NCI-H774 (cell line): ENCODE measurements at places on chromosomes 6 and 20.

GRCh38 chr20:9253006-9253539, 184.2 kb downstream of the PLCB4 start:
- no peak for DNase-seq

DNA sequence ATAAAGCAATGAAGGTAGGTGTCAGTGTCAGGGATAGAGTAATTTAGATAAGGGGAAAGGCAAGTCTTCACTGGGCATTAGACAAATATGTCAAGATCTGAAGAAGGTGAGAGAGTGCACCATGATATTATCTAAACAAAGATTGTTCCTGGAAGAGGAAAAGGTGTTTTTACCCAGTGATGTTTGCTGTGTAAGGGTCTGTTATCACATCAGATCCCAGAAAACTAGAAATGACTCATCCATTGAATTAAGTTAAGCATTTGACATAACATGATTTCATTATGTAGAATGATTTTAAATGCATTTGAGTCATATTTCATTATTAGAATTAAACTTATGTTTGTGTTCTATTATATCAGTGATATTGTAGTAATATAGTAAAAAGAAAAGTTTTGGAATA, 1279.5 kb upstream of the CITED2 start:
- DNase-seq = no peak

DNA sequence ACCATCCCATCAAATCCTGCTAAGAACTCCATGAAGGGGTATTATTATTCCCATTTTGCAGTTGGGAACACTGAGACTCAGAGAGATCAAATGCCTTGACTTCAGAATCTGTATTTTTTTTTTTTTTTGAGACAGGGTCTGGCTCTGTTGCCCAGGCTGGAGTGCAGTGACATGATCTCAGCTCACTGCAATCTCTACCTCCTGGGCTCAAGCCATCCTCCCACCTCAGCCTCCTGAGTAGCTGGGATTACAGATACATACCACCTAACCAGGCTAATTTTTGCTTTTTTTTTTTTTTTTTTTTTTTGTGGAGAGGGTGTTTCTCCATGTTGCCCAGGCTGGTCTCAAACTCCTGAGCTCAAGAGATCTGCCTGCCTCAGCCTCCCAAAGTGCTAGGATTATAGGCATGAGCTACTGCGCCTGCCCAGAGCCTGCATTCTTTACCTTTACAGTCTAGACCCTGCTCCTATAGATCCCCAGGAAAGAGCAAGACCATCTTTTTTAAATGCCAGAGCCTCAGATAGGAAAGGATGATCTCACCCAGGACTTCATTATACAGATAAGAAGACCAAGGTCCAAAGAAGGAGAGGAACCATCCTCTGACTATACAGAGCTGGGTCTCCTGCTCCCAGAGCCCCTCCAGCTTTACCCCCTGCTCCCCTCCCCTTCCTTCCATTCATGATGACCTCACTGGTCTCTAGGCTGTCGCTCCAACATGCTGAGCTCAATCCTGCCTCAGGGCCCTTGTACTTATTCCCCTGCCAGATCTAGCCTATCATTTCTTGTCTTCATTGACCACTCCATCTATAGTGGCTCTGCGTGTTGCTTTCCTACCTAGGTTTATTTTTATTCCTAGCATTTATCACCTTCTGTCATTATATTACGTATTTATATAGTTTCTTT, 138.6 kb downstream of the CEBPB start:
- DNase-seq = no peak

DNA sequence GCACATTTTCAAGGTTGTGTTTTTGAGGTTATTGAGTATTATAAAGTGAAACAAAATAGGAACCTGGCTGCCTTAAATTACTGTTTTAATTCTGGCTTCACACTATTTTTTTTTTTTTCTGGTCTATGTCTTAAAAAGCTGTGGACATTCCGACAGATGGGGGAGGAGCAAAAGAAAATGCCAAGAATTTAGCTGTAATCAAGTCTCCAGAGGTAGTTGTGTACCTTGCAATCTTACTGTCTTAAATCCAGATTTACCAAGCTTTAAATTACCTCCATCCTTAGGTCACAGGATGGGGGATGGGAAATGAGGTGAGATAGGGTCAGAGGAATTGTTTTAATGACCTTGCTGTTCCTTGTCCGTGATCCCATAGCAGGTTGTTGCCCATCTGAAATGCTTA, 182.8 kb downstream of the UTRN start:
- DNase-seq = no peak

DNA sequence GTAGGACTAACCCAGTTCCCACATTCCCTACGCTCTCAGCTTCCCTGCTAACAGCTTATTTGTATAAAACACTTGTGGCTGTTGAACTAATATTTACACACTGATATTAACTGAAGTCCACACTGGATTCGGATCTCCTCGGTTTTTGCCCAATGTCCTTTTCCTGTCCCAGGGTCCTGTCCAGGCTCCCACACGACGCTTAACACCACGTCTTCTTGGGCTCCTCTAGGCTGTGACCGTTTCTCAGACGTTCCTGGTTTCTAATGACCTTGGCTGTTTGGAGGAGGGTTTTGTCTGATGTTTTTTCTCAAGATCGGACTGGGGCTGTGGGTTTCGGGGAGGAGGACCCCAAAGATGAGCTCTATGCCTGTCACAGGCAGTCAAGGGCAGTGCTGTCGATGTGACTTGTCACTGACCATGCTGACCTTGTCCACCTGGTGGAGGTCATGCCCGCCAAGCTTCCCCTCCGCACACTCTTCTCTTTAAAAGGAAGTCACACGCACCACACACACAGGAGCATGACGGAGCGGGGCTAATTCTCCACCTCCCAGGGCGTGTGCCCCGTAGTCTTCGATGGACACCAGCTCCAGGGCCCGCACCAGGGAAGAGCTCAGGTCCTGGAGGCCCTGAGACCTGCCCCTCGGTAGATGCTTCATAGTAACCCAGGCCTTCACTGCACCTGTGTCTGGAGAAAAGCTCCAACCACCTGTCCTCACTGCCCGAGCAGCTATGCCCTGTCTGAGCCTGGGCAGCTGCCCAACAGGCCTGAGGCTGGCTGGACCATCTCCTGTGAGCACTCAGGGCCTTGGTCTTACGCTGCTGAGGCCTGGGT, 72.0 kb downstream of the TTLL2 start:
- peak; percentile 20 for DNase-seq

DNA sequence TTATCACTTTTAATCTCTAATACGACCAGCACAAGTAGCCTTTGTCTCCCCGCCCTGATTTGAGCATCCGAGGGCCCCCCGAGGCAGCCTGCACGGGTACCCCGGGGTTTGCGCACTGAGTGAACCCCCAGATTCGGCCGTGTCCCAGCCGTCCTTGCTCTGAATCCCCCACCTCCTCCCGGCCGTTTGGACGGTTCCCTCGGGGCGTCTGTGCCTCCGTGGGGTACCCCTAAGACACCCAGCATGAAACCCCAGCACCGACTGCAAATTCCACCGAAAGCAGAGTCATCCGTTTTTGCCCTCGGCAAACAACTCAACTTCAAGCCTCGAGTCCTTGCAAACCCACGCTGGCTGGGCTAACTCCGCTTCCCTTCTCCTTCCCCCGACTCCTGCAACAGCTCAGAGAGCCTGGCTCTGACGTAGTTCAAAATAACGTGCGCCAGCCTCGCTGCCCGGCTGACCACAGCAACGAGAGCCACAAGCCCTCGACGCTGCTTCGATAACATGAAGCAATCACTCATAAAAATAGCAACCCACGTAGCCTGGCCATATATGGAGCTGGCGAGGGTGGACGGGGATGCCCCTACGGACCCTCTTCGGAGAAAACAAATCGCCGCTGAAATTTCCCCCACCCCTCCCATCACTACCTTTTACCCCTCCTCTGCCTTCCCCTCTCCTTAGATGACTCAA, 764 bp upstream of the SNAP25 start:
- peak; percentile 82 for DNase-seq

DNA sequence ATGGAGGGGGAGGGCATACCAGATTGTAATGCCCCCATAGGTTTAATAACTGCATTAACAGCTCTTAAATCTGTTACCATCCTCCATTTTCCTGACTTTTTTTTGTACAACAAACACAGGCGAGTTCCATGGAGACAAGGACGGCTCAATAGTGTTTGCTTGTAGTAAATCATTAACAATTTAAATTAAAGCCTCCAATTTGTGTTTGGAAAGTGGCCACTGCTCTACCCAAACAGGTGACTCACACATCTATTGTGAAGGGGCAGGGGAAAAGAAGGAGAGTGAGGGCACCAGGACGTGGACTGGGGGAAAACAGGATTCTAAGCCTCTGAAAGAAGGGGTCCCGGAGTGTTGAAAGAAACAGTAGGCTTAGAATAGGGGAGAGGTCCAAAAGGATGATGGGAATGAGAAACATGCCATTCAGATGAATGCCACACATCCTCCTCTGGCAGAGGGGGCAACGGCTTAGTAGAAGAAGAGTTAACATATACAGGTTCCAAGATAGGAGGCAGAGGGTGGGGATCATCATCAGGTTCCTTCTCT, 6.9 kb downstream of the GLYATL3 start:
- no peak for DNase-seq

DNA sequence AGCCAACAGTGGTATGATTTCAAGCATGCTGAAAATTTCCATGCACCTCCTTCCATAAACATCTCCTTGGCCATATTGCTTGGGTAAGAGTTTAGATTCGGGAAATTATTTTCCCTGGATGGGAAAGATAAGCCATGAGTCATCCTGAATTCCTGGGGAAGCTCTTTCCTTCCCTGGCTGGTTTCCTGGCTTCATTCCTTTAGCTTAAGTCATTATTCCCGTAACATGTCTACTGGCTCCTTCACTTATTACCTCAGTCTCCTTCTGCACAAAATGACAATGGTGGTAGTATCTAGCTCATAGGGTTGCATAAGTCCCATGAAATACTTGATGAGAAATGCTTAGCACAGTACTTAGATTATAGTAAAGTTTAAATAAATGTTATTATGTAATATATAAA, 27.6 kb downstream of the TINAG start:
- DNase-seq = no peak

- peak; percentile 92 for DNase-seq
Measured at GRCh38 chr6:123804014-123804786, 535 bp downstream of the NKAIN2 start.

DNA sequence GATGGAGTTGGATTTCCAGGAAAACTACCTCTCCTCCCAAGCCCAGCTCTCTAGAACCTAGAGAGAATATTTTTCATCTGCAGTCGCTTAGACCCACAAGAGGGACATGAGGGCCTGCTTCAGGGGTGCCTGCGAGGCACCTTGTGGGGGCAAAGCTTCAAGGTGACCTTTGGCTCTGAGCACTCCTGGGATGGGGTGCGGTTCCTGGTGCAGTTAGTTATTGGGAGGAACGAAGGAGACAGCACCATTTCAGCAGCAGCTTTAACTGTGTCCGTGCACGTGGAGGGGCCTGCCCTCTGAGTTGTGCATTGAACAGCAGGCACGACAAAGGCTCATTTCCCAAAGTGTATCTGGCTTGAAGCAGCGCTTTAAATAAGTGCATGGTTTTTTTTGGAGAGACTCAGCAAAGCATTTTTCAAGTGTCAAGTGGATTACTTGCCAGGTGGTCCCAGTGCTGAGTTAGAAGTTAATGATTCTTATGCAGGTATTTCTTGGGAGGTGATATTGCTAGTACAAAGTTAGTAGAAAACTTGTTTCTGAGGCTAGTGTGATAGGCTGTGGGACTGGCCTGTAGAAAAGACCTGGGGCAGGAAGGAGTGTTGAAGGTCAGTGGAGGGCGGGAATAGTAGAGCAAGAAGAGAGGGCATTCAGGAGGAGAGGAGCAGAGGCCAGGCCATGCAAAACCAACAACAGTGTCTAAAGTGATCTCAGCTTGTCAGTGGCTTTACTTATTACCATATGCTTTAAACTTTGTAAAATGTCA, 3.8 kb downstream of the IGF2R start:
- no peak for DNase-seq

DNA sequence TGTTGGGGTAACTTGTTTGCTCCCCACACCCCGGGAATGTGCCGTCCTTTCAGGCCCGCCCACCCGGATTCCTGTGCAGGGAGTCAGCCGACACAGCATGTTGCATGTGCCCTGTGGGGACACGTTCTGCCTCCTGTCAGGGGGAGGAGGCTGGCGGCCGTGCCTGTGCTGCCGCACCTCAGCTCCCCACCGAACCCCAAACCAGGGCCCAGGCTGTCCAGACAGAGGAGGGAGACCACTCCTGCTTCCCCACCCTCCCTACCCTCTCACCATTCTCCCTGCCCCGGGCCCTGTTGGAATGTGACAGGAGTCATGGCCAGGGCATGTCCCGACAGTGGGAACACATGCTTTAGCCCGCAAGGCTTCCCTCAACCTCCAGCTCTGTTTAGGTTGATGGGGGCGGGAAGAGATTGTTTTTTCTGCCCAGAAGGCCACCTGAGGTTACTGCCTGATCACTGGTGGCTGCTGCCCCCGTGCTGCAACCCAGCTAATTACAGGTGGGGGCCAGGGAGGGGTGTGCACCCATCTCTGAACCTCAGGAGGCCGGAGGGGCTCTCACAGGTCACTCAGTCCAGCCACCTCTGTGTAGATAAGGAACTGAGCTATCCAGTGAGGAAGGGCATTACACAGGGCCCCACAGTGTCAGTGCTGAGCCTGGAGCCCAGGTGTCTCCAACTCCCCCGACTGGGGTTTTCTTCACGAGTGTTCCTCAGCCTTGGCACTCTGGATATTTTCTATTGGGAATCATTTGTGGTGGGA, 13.6 kb downstream of the LRRC73 start:
- DNase-seq = no peak

GRCh38 chr20:38454556-38455473, 17.8 kb upstream of the RALGAPB start:
- DNase-seq = no peak

DNA sequence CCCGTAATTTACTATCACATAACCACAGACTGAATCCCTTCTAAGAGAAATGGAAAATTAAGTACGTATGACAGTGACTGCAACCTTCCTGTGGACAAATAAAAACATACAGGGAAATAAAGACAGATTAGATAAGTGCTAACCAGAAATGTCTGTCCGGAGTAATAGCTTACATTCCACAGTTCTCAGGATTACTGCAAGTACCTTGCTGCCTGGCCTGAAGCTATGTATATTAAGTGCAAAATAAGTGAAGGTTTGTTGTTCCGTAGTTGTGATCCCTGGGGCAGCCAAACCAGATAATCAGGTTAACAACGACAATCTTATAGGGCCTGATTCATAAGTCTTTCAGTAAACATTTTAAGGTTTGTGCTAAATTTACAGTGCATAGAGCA, 2.8 kb downstream of the NEDD9 start:
- DNase-seq = no peak

DNA sequence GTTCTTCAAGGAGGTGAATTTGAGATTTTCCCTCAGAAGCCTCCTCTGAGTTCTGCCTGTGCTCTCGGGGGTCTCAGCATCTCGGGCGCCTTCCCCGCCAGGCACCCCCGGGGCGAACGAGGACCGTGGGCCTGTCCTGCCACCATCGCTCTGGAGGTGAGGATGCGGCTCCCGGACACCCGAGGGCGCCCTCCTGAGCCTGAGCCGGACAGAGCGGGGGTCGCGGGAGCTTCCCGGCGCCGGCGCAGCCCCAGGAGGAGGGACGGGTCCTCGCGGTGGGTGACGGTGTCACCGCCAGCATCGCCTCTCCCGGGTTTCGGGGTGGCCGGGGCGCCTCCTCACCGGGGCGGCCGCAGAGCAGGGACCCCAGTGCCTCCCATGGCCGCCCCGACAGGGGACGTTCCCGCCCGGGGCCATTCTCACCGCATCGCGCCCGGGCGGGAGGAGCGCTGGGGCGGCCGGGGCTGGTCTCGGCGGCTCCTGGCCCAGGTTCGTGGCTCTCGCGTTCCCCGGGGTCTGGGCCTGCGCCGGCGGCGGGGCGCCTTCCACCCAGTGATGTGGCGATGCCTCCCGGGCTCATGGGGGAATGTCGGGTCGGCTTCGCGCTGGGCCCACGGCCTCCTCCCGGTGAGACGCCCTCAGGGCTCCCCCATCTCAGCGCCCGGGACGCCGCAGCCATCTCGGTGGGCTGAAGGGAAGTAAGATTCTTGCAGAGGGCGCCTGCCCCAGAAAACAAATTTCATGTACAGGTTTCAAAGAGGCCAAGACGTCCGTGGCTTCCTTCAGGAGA, 210.5 kb downstream of the ERMARD start:
- no peak for DNase-seq
